H9 (cell line): ENCODE measurements at places on chromosomes 4 and X. TPM values are rescaled to one million over a fixed set of nuclear protein-coding genes. Genes with fewer than 3 reads are reported as not detected.

TMEM156 gene
- not detected in 2 replicates for total RNA-seq

FHIP1A gene
- 24.9 and 28.2 TPM in 2 replicates for total RNA-seq

ETDC gene
- total RNA-seq = not detected in 2 replicates

HTRA3 gene
- 2.9 and 3.0 TPM in 2 replicates for total RNA-seq

PRDM8 gene
- total RNA-seq = not detected in 2 replicates

MND1 gene
- total RNA-seq = 20.5 and 21.0 TPM in 2 replicates

SULT1B1 gene
- not detected in 2 replicates for total RNA-seq

IQCM gene
- total RNA-seq = 0.15 TPM in 2 replicates

SFRP2 gene
- 156 and 161 TPM in 2 replicates for total RNA-seq

DNA sequence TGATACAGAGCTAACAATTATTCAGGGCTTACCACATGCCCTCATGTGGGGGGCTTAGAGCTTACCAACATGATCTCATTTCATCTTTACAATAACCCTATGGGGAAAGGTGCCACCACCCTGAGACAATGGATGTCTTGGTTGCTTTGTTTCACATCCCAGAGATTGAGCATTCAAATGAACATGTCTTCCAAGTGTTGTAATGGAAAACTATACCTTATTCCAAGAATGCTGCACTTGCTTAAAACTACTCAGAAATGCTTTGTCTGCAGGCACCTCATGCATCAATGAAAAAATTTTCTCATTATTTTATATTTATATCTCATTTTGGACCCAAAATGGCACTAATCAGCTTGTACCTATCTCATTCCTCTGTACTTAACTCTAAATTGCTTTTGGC is 34.6 kb downstream of the BCLAF3 start:
- DNase-seq = no peak

DNA sequence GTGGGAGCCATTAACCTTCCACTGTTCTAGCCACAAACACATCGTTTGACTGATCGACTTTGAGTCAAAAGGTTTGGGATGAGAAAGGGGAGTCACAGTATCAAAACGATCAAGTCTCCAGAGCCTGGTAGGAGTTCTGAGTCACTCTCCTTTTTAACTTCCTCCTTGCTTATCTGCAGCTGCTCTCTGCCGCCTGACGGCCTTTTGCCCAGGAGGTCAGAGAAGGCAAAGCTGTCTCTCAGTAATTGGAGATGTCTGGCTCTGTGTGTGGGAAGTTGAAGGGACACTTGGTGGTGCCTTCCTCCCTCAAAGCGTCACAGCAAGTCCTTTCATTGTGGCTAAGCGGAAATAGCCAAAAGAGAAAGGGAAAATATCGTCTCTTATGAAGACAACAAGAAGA is 63.1 kb downstream of the ANOS1 start:
- DNase-seq = no peak

GRCh38 chr4:66564901-66565651 is 894.8 kb upstream of the EPHA5 start:
- DNase-seq = no peak

GRCh38 chr4:124282301-124282898 is 430.1 kb downstream of the ANKRD50 start:
- no peak for DNase-seq

- DNase-seq = no peak
Observed at GRCh38 chr4:29948858-29949257, 771.3 kb upstream of the PCDH7 start.

GRCh38 chr4:80138551-80139538 is 58.5 kb upstream of the PRDM8 start:
- DNase-seq = no peak

DNA sequence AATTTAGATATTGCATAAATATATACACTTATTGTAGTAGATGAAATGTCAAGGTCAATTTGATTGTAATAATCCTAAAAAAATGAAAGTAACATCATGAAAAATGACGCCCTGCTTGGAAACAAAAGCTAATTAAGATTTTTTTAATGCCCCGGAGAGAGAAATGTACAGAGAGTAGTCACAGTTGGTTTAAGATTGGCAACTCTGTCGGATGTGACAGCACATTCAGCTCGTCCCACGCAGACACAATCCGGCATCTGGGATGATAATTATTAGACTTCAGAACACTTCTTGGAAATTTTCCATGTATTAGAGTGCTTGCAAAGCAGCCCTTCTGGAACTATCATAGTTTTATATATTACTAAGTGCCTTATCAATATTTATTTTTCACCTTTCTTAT is 478.0 kb downstream of the PDHA2 start:
- DNase-seq = no peak
